ENCODE measurements at places on chromosomes 2 and 18. TPM values are rescaled to one million over a fixed set of nuclear protein-coding genes. Genes with fewer than 3 reads are reported as not detected.

Gene PARD6G
- total RNA-seq, result 0.33 TPM

Gene CYP27C1
- total RNA-seq, result not detected

Gene SERPINB7
- total RNA-seq, result not detected

Gene LIMS3
- 3.3 TPM for total RNA-seq

Gene KIF5C
- 21.7 TPM for total RNA-seq

Gene RGPD3
- 0.05 TPM for total RNA-seq

Gene TMEM247
- total RNA-seq, result not detected

- H3K4me1 ChIP-seq, result no peaks in the 10 kb centered on the region
- peaks cover 5% of the 10 kb centered on the region for H3K27me3 ChIP-seq
- H3K27ac ChIP-seq, result no peak overlapping the region
These were observed 80.2 kb upstream of the SKOR2 start for GRCh38 chr18:47331641-47332040.

DNA sequence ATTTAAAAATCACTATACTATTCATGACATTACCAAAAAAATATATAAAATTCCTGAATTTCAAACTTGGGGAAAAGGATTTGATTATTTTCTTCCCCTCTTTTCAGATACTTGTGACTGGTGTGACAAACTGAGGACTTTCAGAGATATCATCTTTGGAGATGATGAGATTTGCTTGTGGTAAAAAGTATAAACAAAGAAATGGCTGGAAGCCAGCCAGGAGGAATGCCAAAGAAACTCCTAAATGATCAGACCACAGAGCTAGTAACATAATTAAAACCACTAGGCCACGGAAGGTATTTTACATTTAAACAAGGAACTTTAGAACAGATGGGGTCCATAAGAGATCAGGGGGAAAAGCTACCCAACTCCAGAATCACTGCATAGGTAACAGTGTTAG, 58.7 kb downstream of the PIGN start:
- H3K4me1 ChIP-seq, result peaks cover 7% of the 10 kb centered on the region
- no peak overlapping the region for H3K27ac ChIP-seq
- peaks cover 3% of the 10 kb centered on the region for H3K36me3 ChIP-seq
- no peaks in the 10 kb centered on the region for H3K27me3 ChIP-seq
- no peak for DNase-seq
- H3K4me3 ChIP-seq, result no peak overlapping the region

DNA sequence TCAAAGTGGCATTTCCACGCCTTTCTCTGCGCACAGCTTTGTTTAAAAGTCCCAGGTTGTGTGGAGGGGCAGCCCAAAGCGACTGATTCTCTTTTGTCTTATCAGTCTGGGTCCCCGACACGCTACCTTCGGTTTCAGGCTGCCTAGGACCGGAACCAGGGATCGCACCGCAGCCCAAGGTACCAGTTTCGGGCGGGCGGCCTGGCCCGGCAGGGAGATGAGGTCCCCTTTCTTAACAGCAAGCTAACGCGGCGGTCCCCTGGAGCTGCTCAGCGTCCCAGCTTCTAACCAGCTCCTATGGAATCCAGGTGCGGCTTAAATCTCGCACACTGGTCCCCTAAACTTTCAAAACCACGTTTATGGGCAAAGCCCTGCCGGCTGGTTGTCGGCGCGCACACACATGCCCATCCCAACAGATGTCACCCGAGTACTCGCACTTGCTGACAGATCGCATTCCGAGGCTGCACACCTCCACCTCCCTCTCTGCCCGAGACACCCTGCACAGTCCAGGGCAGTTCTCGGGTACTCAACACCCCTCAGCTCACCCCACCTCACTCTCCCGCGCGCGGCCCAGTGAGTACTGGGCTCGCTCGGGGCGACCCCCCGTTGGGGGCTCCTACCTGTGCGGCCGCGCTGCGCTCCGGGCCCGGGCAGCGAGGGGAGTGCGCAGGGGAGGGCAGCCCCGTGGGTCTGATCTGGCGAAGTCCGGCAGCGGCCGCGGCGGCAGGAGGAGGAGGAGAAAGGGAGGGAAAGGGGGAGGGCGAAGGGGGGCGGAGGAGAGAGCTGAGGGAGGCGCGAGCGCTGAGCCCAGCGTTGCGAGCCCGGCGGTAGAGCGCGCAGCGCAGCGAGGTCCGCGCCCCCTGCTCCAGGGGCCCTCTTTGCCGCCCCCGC, at the start of gene EFEMP1:
EFEMP1 (minus strand) TSS at position 692 of the 891 bp plus-strand sequence. CDS start 1,342 bp downstream, outside the sequence.
- H3K4me3 ChIP-seq, result no peak within 1 kb of the TSS
- peaks cover 1% of the 10 kb centered on the region for H3K4me1 ChIP-seq
- H3K27ac ChIP-seq, result no peak within 1 kb of the TSS
- DNase-seq, result no peak

DNA sequence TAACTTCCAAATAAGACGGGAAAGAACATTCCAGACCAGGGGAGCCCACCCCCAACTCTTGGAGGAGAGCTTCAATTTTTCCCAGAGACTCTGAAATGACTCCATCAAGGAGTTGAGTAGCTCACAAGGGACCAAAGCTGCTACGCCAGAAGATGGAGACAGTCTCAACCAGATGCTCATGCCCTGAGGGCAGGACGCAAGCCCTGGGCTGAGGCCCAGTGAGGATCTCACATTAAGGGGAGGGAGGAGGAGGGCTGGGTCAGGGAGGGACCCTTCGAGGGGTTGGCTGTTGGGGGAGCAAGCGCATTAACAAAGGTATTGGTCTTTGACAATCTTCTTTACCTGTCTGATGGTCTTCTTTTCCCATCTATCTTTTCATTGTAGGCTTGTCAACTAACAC, 141.3 kb upstream of the SLC1A4 start:
- no peak overlapping the region for H3K27ac ChIP-seq
- H3K4me3 ChIP-seq, result no peak overlapping the region
- no peaks in the 10 kb centered on the region for H3K36me3 ChIP-seq
- H3K27me3 ChIP-seq, result peaks cover 2% of the 10 kb centered on the region
- DNase-seq, result no peak
- peaks cover 2% of the 10 kb centered on the region for H3K4me1 ChIP-seq

DNA sequence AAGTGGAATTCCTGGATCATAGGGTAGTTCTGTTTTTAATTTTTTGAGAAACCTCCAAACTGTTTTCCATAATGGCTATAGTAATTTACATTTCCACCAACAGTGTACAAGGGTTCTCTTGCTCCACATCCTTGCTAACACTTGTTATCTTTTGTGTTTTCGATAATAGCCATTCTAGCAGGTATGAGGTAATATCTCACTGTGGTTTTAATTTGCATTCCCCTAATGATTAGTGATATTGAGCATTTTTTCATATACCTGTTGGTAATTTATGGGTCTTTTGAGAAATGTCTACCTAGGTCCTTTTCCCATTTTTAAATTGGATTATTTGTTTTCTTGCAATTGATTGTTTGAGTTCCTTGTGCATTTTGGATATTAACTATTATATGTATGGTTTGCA, 39.6 kb downstream of the DIS3L2 start:
- H3K4me1 ChIP-seq, result no peaks in the 10 kb centered on the region
- no peak overlapping the region for H3K27ac ChIP-seq
- no peak overlapping the region for H3K4me3 ChIP-seq
- H3K36me3 ChIP-seq, result no peaks in the 10 kb centered on the region
- no peak for DNase-seq
- H3K27me3 ChIP-seq, result no peaks in the 10 kb centered on the region

DNA sequence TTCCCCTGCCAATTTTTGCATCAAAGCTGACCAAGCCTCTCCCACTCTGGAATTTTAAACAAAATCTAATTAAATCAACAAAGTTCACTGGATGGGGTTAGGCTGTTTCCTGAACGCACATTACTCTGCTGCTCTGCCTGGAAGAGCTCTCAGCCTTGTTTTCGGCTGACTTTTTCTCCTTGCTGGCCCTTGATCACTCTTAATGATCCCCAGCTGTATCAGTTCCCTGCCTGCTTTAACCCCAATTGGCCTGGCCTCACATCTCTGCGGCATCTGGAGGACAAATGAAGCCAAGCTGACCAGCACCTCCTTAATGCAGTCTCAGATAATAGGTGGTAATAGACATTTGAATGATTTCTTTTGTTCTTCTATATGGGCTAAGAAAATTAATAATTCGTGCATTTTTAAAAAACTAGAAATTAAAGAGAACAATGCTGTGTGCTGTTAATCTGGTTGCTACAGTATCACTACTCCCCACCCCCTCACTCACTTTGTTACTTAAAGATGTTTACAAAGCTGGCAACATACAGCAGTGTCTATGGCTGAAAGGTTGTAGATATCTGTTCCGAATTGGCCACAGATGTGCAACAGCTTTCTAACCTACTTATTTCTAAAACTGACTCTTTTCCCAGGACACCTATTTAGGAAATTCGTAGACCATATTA, 415.2 kb upstream of the KCNH7 start:
- H3K27me3 ChIP-seq, result no peaks in the 10 kb centered on the region
- no peak overlapping the region for H3K4me3 ChIP-seq
- no peak for DNase-seq
- H3K4me1 ChIP-seq, result no peaks in the 10 kb centered on the region

DNA sequence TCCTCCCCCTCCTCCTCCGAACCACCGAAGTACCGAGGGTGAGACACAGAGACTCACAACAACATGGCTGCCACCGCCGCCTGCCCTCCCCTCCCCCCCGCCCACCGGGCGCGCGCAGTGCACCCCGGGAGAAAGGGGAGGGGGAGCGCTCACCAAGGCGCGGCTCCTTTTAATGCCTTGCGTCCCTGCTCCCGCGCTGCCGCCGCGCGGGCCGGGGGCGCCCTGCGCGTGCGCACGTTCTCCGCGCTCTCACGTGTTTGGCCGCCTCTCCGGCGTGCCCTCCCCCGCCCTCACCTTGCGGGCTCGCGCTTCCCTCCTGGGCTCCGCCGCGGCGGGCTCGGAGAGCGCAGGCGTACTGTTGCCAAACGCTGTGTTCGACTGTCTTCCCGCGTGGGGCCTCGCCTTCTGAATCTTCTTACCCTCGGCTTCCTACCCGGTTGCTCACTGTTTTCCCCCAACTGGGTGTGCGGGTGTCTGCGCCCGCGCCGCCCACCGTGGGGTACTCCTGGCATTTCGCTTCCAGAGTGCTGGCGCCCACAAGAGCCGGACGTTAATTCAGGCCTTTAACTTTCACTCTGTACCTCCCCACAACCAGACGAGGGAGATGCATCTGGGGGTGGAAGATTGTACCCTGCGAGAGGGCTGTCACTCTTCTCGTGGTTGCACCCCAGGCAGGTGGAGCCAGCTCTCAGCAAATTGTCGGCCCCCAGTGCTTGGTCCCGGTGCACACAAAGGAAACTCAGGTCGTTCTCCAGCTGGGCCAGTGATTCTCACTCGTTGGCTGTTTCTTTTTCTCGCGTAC, at the start of gene PUM2:
PUM2 (minus strand) TSS at position 92 of the 802 bp plus-strand sequence. CDS start 23,484 bp downstream, outside the sequence.
- peaks cover 38% of the 10 kb centered on the region for H3K4me1 ChIP-seq
- peaks cover 34% of the 10 kb centered on the region for H3K36me3 ChIP-seq
- no peak within 1 kb of the TSS for H3K4me3 ChIP-seq
- peak; percentile 97 for DNase-seq

DNA sequence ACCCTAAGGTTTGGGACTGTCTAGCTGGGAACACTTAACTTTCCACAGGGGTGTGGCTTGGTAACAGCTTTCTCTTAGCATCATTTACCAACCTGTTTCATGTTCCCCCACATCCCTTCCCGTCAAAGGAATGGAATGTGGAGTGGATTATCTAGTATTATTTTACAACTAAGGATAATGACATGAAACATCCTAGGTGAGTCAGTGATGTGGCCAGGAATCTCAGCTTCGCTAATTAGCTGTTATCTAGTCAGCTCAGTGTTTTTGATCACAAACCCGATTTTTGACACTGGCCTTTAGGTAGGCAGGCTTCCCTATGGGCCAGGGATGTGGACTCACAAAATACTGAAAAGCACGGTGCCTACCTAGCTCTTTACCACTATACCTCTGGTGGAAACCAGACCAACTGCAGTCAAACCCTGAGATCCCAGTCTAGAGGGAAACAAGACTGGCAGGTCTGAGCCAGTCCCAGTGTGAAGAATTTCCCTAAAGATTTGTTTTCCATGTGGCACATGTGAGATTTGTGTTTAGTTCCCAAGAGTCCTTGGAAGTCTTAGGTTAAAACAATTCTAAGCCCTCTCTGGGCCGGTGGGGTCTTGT, 2.8 kb upstream of the NRP2 start:
- no peak overlapping the region for H3K27ac ChIP-seq
- peaks cover 49% of the 10 kb centered on the region for H3K27me3 ChIP-seq
- H3K4me1 ChIP-seq, result peaks cover 23% of the 10 kb centered on the region
- DNase-seq, result no peak
- H3K4me3 ChIP-seq, result no peak overlapping the region
- H3K36me3 ChIP-seq, result no peaks in the 10 kb centered on the region

DNA sequence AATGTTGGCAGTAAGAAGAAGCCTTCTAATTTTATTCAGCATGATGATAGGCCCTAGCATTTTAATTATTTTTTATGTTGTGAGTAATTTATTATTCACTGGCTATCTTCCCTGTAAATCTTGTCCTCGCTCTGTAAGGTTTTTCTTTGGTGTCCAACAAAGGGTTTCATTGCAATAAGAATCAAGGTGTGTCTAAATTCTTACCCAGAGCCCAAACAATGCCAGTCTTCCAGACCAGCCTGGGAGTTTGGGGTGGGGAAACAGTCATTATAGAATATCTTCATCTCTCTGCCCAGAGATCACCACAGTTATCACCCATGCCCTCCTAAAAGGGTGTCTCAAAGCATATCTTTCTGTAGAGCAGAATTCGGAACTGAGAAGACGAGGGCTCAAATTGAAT, at the start of gene DSG4:
DSG4 (plus strand) TSS at position 301 of the 400 bp plus-strand sequence. CDS start 135 bp downstream, outside the sequence.
- no peaks in the 10 kb centered on the region for H3K4me1 ChIP-seq
- no peaks in the 10 kb centered on the region for H3K36me3 ChIP-seq
- H3K4me3 ChIP-seq, result no peak within 1 kb of the TSS
- H3K27me3 ChIP-seq, result no peaks in the 10 kb centered on the region
- DNase-seq, result no peak
- H3K27ac ChIP-seq, result no peak within 1 kb of the TSS

GRCh38 chr2:3184167-3184566, 193.5 kb downstream of the EIPR1 start:
- no peak overlapping the region for H3K27ac ChIP-seq
- H3K4me1 ChIP-seq, result no peaks in the 10 kb centered on the region
- H3K4me3 ChIP-seq, result no peak overlapping the region
- peaks cover 8% of the 10 kb centered on the region for H3K36me3 ChIP-seq
- no peaks in the 10 kb centered on the region for H3K27me3 ChIP-seq
- DNase-seq, result no peak

- H3K27me3 ChIP-seq, result peaks cover 4% of the 10 kb centered on the region
- no peak overlapping the region for H3K4me3 ChIP-seq
- H3K27ac ChIP-seq, result no peak overlapping the region
- no peaks in the 10 kb centered on the region for H3K4me1 ChIP-seq
- H3K36me3 ChIP-seq, result no peaks in the 10 kb centered on the region
These were observed 247.0 kb downstream of the TFCP2L1 start for GRCh38 chr2:121038031-121038430.

- H3K36me3 ChIP-seq, result no peaks in the 10 kb centered on the region
- no peak for DNase-seq
- peaks cover 5% of the 10 kb centered on the region for H3K27me3 ChIP-seq
- H3K27ac ChIP-seq, result no peak overlapping the region
- H3K4me1 ChIP-seq, result peaks cover under 1% of the 10 kb centered on the region
These were observed 67.6 kb downstream of the AGAP1 start for GRCh38 chr2:235561450-235561849.

All from activated CD4-positive, alpha-beta memory T cell treated with anti-CD3 and anti-CD28 coated beads, Interleukin-2, amount 10 ng/mL, durations not matched to agents 7 days and 5 days (primary cell).